ENCODE measurements at places on chromosomes 6 and 20. TPM values are rescaled to one million over a fixed set of nuclear protein-coding genes. Genes with fewer than 3 reads are reported as not detected.

Gene SSTR4
- not detected for total RNA-seq

Gene C4B
- 32.6 TPM for total RNA-seq

Gene GCNT2
- total RNA-seq: 50.8 TPM

Gene MBOAT1
- 7.9 TPM for total RNA-seq

Gene IPCEF1
- 0.61 TPM for total RNA-seq

Gene GTSF1L
- not detected for total RNA-seq

Gene UST
- 2.1 TPM for total RNA-seq

Data from heart right ventricle (tissue), 16 donors.